LHCN-M2 (cell line): ENCODE measurements at places on chromosomes 5 and 9. TPM values are rescaled to one million over a fixed set of nuclear protein-coding genes. Genes with fewer than 3 reads are reported as not detected.

DNA sequence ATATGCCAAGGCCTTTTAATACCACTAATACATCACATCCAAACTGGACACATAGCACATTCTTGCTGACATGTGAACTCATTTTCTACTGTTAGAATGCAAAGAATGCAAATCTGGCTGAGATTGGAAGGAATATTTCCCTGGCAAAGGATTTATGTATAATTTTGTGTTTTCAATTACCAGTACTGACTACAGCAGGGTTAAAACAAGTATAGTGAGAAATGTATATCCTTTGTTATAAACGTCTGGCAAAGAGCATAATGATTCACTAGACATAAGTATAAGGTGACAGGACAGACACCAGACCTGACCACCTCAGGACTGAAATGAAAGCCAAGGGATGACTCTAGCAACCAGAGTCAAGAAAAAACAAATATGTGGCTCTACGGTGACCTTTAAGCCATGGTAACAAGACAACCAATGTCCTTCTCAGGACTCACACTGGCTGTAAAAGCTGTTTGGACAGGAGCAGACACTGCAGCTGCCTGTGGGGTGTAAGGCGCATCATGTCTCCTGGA lies 95.0 kb downstream of the MRPS27 start:
- peak; percentile 44 for DNase-seq

DNA sequence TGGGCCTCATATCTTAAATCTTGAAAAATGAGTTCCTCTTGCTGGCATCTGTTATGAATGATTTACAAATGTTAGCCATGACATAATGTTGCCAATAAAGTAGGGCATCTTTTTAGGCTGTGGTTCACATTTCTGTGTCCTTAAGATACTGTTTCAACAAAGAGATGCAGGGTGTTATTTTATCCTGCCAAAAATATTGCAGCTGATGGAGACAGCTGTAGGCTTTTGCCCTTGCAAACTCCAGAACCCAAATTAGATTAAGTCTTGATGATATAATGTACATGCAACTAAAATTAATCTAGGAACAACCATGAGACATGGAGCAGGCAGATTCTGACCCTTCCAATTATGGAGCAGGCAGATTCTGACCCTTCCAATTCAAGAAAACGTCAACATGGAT lies 228.2 kb upstream of the GRIN3A start:
- no peak for DNase-seq

DNA sequence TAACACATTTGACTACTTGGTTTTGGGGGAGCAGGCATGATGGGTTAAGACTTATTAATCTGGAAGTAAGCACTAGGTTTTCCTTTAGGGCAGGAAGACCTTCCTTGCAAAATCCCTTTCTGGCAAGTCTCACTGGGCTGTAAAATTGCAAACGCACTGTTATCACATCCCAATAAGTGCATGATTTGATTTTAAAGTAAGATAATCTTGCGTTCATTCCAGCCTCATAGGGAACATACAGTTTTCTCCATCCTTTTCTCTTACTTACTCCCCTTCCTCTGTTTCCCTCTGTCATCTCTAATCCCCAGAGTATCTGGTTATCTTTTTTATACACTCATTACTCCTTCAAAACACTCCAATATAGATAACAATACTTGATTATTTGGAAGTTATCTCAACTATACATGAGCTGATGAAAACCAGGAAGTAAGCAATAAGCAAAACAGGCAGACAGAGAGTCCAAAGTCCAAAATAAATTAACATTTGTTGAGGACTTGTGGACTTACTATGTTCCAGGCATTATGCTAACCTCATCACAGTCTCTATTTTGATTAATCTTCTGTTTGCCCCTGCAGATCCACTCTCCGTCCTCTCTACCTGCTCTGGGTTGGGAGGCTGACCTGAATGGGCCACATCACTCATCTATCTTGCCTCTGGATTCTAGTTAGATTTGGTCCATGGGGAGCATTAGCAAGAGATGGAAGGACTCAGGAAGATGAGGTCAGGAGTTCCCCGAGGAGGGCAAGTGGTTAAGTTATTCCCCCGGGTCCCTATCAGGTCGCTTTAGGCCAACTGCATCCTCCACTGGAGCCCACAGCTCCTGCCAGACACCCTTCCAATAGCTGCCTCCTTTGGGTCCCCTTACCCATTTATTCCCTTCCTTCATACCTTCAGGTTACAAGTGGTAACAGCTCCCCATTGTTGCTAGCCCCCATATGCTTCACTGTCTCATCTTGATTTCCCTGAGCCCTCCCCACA lies 60.2 kb downstream of the SLC22A5 start:
- no peak for DNase-seq

- DNase-seq, result no peak
These were observed 545.3 kb downstream of the PDE4D start for GRCh38 chr5:59348189-59348588.

- DNase-seq, result no peak
These were observed 75.3 kb downstream of the COL23A1 start for GRCh38 chr5:178514851-178515418.

DNA sequence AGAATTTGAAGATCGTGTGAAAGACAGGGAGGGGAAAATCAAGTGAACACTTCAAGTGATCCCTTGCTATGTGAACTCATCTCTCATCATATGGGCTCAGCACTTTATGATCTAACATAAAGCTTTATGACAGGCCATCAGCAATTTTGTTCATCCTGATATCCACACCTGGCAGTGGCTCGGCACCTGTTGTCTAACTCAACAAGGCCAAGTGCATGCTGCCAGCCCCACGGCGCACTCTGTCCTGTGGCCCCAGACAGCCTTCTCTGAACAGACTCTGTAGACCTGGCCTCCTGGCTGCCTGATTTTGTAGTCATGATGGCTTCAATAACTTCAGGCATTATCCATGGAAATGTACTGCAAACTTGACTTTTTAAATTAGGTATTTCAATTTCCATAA lies 106.3 kb downstream of the MEF2C start:
- no peak for DNase-seq

DNA sequence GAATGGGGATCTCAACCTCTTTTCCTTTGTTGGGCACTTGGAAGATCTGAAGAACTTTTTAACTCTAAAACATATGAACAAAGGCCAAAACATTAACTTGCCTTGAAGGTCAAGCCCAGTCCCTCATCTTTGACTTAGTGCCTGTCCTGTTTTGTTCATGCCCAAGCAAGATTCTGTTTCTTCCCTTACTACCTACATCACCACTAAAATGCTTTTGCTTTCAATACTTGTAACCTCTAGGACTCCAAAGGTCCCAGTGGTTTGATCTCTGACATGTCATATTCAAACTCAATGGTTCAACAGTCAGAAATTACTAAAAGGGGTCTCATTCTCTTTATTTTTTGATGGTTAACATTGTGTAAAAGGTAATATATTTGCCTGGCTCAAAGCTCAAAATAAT lies 24.0 kb downstream of the GLRX start:
- DNase-seq, result no peak

Gene NPDC1
- total RNA-seq, result 5.3 and 5.5 TPM in 2 replicates
